ENCODE measurements at places on chromosomes 16 and 17.

DNA sequence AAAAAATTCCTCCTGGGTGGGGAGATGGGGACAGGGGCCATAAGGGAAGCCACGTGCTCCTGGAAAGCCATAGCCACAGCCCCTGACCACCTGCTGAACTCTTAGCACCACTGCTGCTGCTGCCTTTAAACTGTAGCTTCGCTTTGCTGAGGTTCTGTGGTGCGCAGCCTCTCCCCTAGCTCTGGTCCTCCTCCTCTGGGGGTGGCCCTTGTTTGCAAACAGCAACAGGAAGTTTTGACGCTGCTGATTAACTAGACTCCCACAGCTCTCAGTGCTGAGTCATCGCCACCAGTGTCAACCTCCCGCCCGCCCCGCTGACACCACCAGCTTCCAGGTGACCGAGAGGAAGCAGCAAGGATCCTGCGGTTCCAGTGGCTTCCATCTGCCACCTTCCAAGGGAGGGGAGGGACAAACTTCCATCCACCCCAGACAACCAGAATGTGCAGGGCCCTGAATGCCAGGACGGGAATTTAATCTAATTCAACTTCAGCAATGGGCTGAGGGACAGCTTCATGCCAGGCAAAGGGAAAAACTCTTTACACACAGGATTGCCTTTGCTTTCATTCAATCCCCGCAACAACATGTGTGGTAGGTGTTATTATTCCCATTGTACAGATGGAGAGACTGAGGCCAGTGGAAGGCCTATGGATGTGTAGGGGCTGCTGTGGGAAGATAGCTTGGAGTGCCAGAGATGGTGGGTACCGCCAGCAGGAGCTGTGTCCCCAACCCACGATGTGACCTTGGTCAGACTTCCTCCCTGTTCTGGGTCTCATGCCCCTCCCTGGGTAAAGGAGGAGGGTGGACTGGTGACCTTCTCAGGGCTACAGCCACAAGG, 8.1 kb upstream of the KIFC3 start:
- peak; percentile 95 for DNase-seq

GRCh38 chr17:59437791-59438281, 106.4 kb downstream of the YPEL2 start:
- DNase-seq, result no peak

- no peak for DNase-seq
These were observed 603 bp upstream of the MRTFB start for GRCh38 chr16:14070555-14070876.

GRCh38 chr16:86490859-86491639, 19.3 kb upstream of the FOXF1 start:
- no peak for DNase-seq

GRCh38 chr16:85570213-85570734, 42.8 kb upstream of the GSE1 start:
- peak; percentile 41 for DNase-seq

DNA sequence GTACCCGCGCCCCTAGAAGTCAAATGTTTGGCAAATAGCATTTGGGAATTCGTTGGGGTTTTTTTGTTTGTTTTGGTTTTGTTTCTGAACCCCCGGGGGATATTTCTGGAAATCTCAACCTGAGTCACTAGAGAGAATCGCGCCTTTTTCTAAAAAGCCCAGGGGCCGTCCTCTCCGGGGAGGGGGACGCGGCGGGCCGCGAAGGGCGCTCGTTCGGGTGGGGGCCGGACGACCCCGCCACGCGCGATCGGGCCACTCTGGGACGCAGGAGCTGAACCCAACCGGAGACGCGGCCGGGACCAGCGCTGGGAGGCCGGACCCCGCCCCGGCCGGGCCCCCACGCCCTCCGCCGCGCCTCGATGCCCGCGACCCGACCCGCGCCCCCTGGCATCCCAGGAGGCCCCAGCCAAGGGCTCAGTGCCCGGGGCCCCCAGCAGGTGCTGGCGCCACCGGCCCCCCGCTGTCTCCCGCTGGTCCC, 302 bp downstream of the LITAF start:
- DNase-seq, result no peak

GRCh38 chr16:31876951-31877828, 3.6 kb downstream of the ZNF267 start:
- peak; percentile 90 for DNase-seq

DNA sequence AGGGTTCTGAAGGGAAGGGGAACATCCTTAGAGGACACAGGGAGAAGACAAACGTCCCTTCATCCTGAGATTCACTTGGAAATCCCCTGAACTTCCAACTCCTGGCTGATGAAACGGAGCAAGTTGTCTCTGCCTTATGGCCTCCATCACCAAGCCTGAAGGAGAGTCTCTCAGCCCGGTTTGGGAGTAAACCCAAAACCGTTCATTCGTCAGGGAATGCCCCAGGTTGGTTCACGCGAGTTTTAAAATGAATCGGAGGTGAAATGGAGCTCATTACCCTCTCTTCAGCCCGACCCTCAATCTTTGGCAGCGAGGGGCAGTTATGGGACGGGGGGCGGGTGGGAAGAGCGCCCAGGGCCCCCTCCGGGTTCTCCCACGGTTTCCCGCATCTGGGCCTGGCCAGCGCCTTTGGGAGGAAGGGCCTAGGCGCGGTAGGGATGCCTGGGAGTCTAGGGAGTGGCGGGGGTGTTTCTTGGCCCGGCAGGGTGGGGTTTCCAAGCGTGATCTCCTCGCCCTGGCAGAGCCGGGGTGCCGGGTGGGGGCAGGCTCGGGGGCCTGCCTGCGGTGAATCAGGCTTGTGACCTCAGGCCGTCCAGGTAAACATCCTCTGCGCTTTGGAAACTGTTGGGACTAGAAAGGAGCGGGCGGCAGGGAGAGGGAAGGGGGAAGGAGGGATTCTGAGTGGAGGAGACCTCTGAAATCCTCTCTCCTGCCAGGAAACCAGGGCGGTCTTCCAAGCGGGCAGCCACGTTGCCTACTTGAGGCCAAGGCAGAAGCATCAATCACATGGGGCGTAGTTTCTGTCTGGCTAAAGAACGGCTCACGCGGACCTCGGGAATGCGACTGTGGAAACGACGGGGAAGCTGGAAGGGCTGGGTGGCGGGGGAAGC, 24.1 kb upstream of the HOXB13 start:
- no peak for DNase-seq

GRCh38 chr17:36816907-36817288, 120.4 kb upstream of the LHX1 start:
- DNase-seq, result no peak

DNA sequence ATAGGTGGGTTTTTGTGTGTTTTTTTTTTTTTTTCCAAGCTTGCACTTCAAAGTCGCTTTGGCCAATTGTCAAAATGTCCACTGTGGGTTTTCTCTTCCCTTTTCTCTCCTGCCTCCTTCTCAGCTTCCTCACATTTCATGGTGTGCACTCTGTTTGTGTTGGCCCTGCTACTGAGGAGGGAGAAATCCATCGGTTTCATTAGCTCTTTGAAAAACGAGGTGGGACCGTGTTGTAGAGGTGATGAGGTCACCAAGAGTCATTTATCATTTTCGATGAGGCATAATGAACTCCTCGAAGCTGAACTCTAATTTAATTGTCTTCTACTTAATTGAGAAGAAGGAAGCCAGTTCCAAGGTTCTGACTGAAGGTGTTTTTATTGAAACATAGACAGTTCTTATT, 174.4 kb upstream of the TOX3 start:
- no peak for DNase-seq

GRCh38 chr17:66716236-66717026, 118.5 kb upstream of the CACNG5 start:
- DNase-seq, result no peak

GRCh38 chr16:57622361-57623250, 5.8 kb upstream of the ADGRG1 start:
- no peak for DNase-seq

DNA sequence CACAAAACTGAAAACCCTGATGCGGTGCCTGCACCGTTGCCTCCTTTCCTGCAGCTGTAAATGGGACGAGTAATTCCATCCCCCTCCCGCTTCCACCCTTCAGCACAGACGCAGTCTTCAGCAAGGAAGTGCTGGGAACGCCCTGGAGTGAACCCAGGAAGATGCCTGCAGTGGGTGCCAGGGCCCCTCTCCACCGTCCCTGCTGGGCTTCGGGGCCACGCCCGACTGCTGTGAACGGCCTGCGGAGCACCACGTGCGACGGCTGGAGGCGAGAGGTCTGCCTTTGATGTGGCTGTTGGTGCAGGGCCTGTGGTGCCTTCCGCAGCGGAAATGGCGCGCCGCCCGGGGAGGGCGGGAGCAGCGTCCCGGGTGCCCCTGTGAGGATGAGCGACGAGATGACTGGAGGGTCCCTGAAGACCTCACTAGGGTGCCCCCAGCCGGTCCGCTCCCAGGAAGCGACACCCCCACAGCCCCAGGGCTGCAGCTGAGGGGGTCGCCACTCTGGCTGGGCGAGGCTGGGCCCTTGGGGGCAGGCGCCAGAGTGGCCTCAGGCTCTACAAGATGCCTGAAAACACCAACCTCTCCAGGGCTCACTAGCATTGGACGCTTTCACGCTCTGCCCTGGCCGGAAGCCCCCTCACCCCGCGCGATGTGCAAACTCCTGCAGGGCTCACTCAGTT, 749 bp upstream of the MC1R start:
- peak; percentile 86 for DNase-seq

- peak; percentile 48 for DNase-seq
These were observed 790 bp downstream of the NCBP3 start for GRCh38 chr17:3845291-3845620.

- no peak for DNase-seq
These were observed 40.0 kb downstream of the GRB7 start for GRCh38 chr17:39777534-39778365.

- no peak for DNase-seq
These were observed 51.2 kb upstream of the MED9 start for GRCh38 chr17:17425591-17425990.

- no peak for DNase-seq
These were observed 35.9 kb downstream of the HSBP1 start for GRCh38 chr16:83843657-83844056.

- DNase-seq, result no peak
These were observed 223.3 kb downstream of the CBLN1 start for GRCh38 chr16:49058382-49058781.

GRCh38 chr17:3557768-3558583, at the start of gene TRPV3:
TRPV3 (minus strand) TSS chr17:3557812; CDS start chr17:3554850, 2,962 bp downstream.
- DNase-seq, result peak; percentile 97

GRCh38 chr17:78839235-78839761, 1.3 kb downstream of the USP36 start:
- DNase-seq, result peak; percentile 79

DNA sequence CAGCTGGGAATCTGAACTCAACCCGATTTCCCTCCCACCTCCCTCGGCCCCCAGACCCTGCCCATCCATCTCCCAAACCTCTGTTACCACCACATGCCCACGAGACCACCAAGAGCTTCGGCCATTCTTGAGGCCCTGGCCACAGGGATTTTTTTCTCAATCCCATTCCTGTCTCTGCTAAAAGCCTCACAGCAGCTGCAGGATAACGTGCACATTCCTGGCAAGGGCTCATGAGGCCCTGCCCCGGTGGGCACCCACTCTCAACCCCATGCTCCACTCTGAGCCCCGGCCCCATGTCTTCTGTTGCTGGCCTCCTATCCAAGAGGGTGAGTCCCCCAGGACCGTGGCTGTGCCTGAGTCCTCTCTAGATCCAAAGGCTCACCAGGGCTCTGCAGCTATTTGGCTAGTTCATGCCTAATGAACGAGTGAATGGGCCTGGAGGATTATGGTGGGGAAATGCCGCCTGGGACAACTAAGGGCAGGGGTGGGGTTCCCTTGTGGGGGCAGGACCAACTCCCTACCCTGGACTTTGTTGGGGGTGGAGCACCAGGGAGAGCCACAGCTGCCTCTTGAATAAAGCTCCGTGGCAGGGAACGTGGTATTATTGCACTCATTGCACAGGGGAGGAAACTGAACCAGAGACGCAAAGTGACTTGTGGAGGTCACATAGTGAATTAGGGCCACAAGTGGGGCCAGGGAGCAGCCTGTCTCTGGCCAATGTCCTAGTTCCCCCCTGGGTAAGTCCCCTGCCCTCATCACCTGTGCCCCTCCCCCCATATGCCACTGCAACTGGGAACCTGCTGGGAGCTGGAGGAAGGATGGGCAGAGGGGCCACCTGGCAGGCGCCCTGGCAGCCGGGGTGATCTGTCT, 113.8 kb upstream of the SMURF2 start:
- DNase-seq, result no peak

- peak; percentile 27 for DNase-seq
These were observed 23.0 kb upstream of the CAPNS2 start for GRCh38 chr16:55543472-55543871.

GRCh38 chr17:42623732-42624596, 14.5 kb downstream of the TUBG1 start:
- peak; percentile 85 for DNase-seq

- no peak for DNase-seq
These were observed 19.2 kb upstream of the SPNS2 start for GRCh38 chr17:4479340-4479981.

GRCh38 chr17:16419074-16419928, 3.9 kb downstream of the TRPV2 start:
- DNase-seq, result peak; percentile 89

DNA sequence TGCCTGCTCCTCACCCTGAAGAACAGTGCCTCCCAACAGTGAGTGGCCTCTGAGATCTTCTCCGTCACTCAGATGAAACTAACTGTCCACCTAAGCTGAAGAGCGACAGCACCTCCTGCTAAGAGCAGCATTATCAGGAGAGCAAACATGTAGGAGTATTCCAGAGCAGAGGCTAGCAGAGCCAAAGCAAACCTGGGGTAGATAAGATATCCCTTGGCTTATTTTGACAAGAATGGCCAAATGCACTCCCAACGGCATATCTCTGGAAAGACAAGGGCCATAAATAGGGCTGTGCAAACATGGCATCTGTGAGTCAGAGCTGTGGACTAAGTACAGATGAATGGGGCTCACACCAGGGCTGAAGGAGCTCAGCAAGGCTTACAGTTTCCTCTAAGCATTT, 96.3 kb downstream of the NDEL1 start:
- DNase-seq, result peak; percentile 14

GRCh38 chr17:78883533-78884131, 19.4 kb downstream of the CEP295NL start:
- DNase-seq, result peak; percentile 50

GRCh38 chr16:57507136-57508034, 21.1 kb upstream of the DOK4 start:
- DNase-seq, result no peak

GRCh38 chr16:57618296-57619132, 9.9 kb upstream of the ADGRG1 start:
- DNase-seq, result peak; percentile 78

GRCh38 chr16:68397710-68398201, 50.6 kb downstream of the SMPD3 start:
- no peak for DNase-seq

GRCh38 chr16:50613281-50613963, 65.2 kb downstream of the NKD1 start:
- DNase-seq, result no peak

GRCh38 chr17:67107811-67108775, 63.7 kb downstream of the CACNG1 start:
- no peak for DNase-seq

DNA sequence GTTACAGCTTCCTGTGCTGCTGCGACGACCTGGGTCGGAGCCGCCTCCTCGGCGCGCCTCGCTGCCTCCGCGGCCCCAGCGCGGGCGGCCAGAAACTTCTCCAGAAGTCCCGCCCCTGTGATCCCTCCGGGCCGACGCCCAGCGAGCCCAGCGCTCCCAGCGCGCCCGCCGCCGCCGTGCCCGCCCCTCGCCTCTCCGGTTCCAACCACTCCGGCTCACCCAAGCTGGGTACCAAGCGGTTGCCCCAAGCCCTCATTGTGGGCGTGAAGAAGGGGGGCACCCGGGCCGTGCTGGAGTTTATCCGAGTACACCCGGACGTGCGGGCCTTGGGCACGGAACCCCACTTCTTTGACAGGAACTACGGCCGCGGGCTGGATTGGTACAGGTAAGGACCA, 746 bp downstream of the HS3ST2 start:
- DNase-seq, result peak; percentile 35
